ENCODE measurements at places on chromosomes 6 and 20.
A peak's percentile ranks its signal among the peaks of the same experiment; 100 is the strongest.

- H3K36me3 ChIP-seq, result no peaks in the 10 kb centered on the region
- no peak overlapping the region for H3K27ac ChIP-seq
- no peaks in the 10 kb centered on the region for H3K27me3 ChIP-seq
- no peak overlapping the region for H3K4me3 ChIP-seq
- H3K4me1 ChIP-seq, result no peaks in the 10 kb centered on the region
These were observed 12.8 kb upstream of the BPI start for GRCh38 chr20:38290829-38291814.

DNA sequence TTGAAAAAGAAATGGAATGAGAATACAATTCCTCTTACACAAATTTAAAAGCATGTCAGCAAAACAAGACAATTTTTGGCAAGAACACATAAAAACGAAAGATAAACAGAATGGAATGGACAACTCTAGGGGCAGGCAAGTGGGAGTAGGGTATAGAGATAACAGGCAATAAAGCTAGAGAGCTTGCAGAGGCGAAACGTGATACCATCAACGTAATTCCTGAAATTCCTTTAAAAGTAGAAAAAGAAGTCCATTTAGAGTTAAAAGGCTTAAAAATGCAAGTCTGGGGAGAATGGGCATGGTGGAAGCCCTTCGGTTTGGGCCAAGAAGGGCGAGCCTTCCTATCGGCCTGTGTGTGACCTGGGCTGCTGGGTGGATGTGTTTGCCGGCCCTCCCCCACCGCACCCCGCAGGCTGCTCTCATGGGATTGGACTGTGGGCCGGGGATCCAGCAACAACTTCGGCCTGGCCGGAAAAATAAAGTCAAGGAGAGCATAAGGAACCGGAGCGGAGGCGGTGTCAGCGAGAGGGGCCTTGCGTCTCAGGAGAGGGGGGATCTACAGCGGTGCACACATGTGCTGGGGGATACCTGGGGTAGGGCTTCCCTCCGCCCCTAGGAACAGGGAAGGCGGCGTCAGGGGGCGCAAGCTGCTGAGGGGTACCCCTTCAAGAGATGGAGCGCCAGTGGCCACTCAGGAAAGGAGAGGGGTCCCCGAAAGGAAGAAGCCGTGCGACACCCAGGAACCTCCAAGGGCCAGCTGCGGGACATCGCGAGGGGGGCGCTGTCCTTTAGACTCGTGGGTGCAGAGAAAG, 4.1 kb downstream of the TMEM239 start:
- H3K36me3 ChIP-seq, result no peaks in the 10 kb centered on the region
- H3K4me3 ChIP-seq, result no peak overlapping the region
- H3K27me3 ChIP-seq, result no peaks in the 10 kb centered on the region
- no peak for DNase-seq

GRCh38 chr20:1437235-1437904, 29.3 kb downstream of the NSFL1C start:
- H3K4me3 ChIP-seq, result no peak overlapping the region
- H3K27ac ChIP-seq, result no peak overlapping the region
- no peaks in the 10 kb centered on the region for H3K36me3 ChIP-seq

GRCh38 chr6:73942592-73943186, 246.7 kb downstream of the CD109 start:
- no peaks in the 10 kb centered on the region for H3K27me3 ChIP-seq
- no peaks in the 10 kb centered on the region for H3K36me3 ChIP-seq
- H3K27ac ChIP-seq, result no peak overlapping the region
- H3K4me1 ChIP-seq, result no peaks in the 10 kb centered on the region
- H3K4me3 ChIP-seq, result no peak overlapping the region

DNA sequence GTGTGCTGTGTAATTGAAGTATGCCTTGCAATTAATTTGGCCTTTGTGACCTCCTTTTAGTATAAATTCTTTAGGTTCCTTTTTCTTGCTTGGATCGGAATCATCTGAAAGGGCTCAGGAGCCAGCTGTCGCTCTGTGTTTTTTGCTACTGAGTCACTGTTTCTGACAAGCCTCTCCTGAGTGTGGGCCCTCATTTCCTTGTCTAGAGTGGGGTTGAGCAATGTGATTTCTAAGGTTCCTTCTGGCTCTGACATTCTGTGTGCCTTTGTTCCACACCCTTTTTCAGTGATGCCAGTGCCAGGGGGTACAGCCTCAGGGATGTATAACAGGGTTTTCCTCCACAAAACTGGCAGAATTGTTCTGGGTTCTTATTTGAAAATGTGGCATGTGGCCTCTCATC, 26.5 kb downstream of the DAAM2 start:
- H3K27me3 ChIP-seq, result peaks cover 2% of the 10 kb centered on the region

- H3K4me1 ChIP-seq, result no peaks in the 10 kb centered on the region
- H3K27me3 ChIP-seq, result no peaks in the 10 kb centered on the region
- H3K27ac ChIP-seq, result no peak overlapping the region
- no peak overlapping the region for H3K4me3 ChIP-seq
- no peaks in the 10 kb centered on the region for H3K36me3 ChIP-seq
These were observed 11.4 kb upstream of the SNX9 start for GRCh38 chr6:157811476-157812173.

DNA sequence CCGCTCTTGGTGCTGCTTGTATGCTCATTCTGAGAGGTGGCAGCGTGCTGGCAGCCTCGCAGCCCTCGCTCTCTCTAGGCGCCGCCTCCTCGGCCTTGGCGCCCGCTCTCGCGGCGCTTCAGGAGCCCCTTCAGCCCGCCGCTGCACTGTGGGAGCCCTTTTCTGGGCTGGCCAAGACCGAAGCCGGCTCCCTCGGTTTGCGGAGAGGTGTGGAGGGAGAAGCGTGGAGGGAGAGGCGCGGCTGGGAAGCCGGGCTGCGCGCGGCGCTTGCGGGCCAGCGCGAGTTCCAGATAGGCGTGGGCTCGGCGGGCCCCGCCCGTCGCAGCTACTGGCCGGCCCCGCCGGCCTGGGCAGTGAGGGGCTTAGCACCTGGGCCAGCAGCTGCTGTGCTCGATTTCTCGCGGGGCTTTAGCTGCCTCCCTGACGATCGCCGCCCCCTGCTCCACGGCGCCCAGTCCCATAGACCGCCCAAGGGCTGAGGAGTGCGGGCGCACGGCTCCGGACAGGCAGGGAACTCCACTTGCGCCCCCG, 19.5 kb upstream of the FAM8A1 start:
- H3K4me1 ChIP-seq, result no peaks in the 10 kb centered on the region
- no peaks in the 10 kb centered on the region for H3K27me3 ChIP-seq
- H3K4me3 ChIP-seq, result peak overlapping the region; percentile 51

DNA sequence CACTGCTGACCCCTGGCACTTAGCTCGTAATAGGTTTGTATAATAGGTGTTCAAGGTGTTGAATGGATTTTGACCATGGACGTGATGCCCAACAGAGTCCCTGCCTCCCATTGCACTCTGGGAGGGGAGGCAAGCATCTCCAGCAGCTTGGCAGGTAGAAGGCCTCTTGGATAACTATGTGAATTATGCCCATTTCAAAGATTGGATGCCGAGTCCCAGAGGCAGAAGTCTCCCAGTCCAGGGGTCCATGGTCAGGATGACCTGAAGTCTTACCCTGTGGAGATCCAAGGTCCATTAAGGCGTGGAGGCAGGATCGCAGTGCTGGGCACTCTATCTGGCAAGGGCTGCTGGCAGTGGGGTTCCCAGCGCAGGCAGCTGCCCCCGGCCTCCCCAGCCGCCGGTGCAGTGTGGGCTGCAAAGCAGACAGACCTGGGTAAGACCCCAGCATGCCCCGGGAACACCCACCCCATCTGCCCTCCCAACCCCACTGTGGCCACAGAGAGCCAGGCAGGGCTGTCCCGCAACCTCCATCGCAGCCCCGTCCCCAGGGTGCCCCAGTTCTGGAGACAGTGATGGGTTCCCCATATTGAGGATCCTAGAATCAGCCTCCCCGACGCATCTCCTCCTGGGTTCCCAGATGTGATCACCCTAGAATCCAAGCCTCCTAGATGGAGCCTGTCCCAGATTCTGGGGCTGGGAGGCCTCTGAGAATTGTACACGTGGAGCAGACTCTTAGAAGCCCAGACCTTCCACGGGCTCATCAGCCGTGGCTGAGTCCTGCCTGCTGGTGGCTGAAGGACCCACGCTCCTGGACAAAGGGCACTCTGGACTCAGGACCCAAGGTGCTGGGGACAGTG, 44.6 kb downstream of the APCDD1L start:
- DNase-seq, result peak; percentile 32
- no peak overlapping the region for H3K4me3 ChIP-seq
- H3K36me3 ChIP-seq, result no peaks in the 10 kb centered on the region

GRCh38 chr6:34697904-34698559, 1.5 kb upstream of the ILRUN start:
- no peaks in the 10 kb centered on the region for H3K27me3 ChIP-seq
- H3K36me3 ChIP-seq, result no peaks in the 10 kb centered on the region
- H3K27ac ChIP-seq, result no peak overlapping the region
- no peak overlapping the region for H3K4me3 ChIP-seq
- DNase-seq, result no peak

DNA sequence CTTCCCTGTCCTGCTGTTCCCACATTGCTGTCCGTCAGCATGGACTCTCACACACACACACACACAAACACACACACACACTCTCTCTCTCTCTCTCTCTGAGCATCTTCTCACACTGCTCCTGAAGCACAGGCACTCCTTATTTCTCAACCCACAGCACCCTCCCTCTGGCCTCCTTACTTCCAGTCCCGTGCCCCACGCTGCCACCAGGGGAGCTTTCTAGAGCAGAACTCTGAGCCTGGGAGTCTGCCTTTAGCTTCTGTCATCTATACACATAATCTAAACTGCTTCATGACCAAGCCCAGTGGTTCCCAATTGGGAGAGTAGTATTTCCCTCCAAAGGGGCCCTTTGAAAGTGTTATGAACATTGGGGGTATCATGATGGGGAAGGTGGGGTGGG, 29.1 kb downstream of the HECA start:
- 0 out of 2 replicates have a peak, but pooled peaks cover 11% of the 10 kb centered on the region for H3K4me1 ChIP-seq
- no peaks in the 10 kb centered on the region for H3K27me3 ChIP-seq
- H3K27ac ChIP-seq, result no peak overlapping the region
- H3K4me3 ChIP-seq, result no peak overlapping the region
- DNase-seq, result peak; percentile 13
- no peaks in the 10 kb centered on the region for H3K36me3 ChIP-seq

GRCh38 chr6:25007269-25007699, 71.5 kb upstream of the RIPOR2 start:
- no peaks in the 10 kb centered on the region for H3K27me3 ChIP-seq
- no peak overlapping the region for H3K27ac ChIP-seq
- H3K4me1 ChIP-seq, result no peaks in the 10 kb centered on the region
- no peaks in the 10 kb centered on the region for H3K36me3 ChIP-seq
- no peak overlapping the region for H3K4me3 ChIP-seq

- H3K27me3 ChIP-seq, result no peaks in the 10 kb centered on the region
- DNase-seq, result no peak
These were observed 115.7 kb downstream of the UNC5CL start for GRCh38 chr6:40923326-40923725.

DNA sequence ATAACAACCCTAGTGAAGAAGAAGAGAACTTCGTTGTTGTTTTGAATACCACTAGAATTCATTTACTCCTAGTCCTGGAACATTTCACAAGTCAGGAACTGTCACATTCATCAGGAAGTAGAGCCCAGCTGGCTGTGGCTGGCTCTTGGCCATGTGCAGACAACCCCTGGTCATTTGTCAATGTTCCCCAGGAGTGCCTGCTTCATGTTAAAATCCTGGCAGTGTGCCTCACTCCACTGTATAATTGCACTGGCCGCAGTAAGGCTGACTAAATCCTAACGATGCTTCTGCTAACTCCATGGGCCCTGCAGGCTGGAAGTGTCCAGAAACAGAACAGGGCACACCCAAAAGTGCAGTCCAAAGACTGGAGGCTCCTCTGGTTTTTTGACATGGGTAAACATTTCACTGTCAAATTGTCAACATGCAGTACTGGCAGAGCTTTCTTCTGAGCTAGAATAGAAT, 41.5 kb upstream of the ADGRF1 start:
- H3K27me3 ChIP-seq, result no peaks in the 10 kb centered on the region
- no peak for DNase-seq
- no peaks in the 10 kb centered on the region for H3K36me3 ChIP-seq

- H3K36me3 ChIP-seq, result no peaks in the 10 kb centered on the region
- no peaks in the 10 kb centered on the region for H3K4me1 ChIP-seq
- DNase-seq, result no peak
- no peak overlapping the region for H3K27ac ChIP-seq
- no peak overlapping the region for H3K4me3 ChIP-seq
These were observed 43.0 kb downstream of the SLC2A4RG start for GRCh38 chr20:63782521-63782971.

Measured in Caco-2 (cell line).